ENCODE measurements at places on chromosomes 4 and X. TPM values are rescaled to one million over a fixed set of nuclear protein-coding genes. Genes with fewer than 3 reads are reported as not detected.

DNA sequence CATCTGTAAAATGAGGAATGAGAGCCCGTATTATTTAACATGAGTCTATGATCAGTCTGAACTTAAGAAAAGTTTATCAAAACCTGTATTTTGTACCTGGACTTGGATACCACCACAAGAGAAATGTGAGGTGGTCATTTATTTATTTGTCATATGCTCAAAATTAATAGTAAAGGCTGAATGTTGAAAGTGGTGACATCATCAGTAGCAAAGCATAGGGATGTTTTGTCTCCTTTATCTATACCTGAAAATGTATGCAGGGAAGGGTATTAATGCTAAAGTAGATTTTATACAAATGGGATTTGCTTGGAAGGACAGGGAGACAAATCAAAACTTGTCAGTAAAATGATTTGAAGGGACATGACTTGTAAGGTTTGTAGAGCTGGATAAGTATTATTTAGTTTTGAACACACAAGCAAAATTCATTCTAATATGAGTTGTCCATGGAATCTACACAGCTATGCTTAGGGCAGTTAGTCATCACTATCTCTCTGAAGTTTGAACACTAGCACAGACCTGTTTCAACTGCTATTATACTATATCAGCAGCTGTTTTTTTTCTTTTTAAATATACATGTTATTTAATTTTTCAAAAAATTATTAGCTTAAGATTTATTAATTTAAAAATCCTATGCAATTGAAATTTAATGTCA lies 52.4 kb upstream of the GUCY1A1 start:
- no peak for DNase-seq

Gene GATA1
- not detected for total RNA-seq

Gene PCDH19
- total RNA-seq, result 5.2 TPM

Gene TENM3
- total RNA-seq, result 38.1 TPM

- DNase-seq, result no peak
Observed at GRCh38 chr4:114108869-114109268, 129.4 kb upstream of the ARSJ start.

DNA sequence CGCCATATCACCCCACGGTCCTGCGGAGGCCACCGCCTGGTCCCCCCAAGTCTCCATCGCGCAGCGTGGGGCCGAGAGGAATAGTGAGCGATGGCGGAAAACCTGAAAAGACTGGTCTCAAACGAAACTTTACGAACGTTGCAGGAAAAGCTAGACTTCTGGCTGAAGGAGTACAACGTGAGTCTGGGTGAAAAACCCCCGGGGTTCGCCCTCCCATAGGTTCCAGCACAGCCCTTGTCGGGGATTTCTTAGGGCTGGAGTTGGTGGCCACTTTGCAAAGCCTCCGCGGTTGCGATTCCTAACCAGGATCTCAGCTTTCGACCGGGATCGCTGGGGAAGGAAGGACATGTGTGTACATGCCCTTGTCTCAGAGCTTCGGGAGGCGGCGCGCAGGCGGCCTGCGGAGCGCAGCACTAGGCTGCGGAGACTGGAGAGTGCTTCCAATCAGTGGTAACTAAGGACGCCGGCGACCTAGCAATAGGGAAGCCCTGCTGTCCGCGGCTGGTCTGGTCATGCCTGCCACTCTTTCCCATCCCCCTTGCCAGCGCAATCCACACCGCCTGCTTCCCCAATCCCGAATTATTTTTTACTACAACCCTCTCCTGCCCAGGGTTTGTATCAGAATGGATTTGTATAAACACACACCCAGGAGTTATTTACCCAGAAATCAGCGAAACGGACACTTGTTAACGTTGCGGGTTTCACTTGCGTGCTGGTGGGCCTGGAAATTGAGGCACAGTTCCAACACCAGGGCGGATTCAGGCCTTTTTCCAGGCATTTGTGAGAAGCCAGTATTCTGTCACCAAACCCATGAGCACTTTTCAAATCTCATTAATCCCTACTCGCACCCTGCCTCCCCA lies 741 bp downstream of the SPATA18 start:
- no peak for DNase-seq
